ENCODE measurements at places on chromosomes 5 and 9.

DNA sequence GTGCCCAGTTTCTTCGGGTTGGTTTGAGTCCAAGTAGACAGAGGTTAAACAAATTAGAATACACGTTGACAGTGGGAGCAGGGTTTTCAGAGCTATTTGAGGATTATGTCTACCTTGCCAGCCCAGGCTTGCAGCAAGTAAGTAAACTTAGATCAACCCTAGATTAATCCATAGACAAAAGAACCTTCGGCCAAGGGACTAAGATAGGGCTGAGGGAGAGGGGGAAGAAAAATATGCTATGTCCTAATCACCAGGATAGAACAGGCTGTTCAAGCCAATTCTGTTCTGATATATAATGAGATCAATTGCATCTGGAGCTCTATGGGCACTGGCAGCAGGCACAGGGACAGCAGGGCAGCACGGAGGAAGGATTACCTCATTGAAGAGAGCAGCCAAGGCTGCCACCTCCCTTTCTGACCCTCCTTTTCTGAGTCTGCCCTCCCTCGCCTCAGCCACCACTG, 377.7 kb downstream of the PIK3R1 start:
- DNase-seq: no peak

GRCh38 chr9:89920131-89920530, 315.3 kb downstream of the GADD45G start:
- no peak for DNase-seq

DNA sequence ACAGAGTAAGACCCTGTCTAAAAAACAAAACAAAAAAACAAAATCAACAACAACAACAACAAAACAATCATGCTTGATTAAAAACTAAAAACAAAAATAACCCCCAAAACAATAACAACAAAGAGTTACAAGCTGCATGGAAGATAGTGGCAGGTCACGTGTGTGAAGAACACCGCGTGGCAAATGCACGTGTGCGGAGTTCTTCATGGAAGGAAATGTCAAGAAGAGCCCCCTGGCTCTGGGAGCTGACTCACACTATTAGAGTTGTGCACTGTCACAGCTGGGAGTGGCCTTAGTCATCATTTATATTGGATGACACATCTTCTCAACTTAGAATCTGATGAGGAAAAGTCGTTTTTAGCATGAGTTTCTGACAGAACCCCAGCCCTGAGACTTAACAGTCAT, 110.5 kb downstream of the JMY start:
- DNase-seq: no peak

- DNase-seq: no peak
Observed at GRCh38 chr5:127256886-127257597, 33.6 kb upstream of the MEGF10 start.

- DNase-seq: no peak
Observed at GRCh38 chr5:34439601-34440000, 216.5 kb upstream of the RAI14 start.

DNA sequence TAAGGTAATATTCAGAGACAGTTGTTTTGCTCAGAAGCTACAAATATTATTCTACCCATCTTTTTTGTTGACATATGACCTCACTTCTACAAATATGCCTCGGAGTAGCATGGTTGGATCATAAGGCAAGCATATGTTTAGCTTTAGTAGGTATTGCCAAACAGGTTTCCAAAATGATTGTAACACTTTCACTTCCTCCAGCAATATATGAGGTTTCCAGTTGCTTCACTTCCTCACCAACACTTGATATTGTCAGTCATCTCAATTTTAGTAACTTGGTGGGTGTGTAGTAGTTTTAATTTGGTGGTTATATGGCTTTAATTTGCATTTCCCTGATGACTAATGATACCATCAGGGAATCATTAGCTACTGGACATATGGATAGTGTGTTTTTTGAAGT, 46.7 kb downstream of the TNFSF8 start:
- no peak for DNase-seq

DNA sequence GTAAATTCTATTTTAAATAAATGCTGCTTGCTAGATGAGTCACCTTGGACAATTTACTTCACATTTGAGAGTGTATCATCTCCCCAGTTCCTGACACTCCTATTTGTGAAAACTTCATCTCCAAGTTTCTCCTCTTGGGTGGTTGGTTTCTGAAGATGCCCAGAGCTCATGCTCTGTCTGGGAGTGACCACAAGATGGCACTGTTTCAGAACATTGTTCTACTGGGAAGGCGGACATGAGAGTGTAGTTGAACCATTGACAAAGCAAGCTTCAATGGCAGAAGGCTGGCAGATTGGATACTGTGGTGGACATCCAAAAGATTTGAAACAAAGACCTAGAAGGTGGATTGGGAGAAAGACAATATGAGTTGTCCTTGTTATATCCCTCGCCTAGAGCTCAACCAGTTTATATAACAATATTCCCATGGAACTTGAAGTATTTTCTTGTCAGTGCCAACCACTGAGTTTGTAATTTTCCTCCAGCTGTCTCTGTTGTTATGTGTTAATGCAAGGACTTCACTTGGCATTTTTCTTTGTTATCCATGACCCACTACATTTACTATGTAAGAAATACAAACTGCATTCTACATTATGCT, 234.3 kb upstream of the ANKH start:
- no peak for DNase-seq

- DNase-seq: no peak
Observed at GRCh38 chr5:135236228-135236907, 162.7 kb downstream of the MACROH2A1 start.

DNA sequence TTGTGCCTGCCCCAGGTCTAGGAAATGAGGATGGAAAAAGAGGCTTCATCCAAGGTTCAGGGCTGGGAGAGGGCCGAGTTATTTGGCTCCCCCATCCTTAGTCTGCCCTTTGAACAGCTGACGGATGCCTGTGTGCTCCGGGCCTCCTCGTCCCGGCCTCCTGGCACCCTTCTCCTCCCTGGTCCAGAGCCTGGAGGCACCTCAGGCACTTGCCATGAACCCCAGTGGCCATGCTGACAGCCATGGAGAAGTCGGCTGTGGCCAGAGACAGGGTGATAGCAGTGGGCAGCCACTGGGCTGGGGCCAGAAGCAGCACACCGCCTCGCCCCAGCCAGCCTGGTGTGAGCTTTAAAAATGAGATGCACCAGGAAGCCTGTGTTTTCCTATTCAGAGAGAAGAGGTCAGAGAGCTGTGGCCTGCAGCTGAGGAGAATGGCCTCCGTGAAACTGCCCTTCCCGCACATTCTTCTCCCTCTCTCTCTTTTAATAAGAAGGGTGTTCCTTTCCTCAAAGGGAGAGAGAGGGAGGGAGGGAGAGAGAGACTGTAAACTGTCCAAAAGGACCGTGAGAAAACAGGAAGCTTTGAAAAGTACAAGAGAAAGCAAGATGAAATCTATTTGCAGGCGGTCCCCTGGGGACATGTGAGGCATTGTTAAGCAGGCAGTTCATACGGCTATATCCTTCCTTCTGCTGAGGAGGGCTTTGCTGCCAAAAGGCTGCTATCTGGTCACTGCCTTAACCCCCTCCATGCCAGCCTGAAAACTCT, 55.3 kb downstream of the ZNF366 start:
- no peak for DNase-seq

DNA sequence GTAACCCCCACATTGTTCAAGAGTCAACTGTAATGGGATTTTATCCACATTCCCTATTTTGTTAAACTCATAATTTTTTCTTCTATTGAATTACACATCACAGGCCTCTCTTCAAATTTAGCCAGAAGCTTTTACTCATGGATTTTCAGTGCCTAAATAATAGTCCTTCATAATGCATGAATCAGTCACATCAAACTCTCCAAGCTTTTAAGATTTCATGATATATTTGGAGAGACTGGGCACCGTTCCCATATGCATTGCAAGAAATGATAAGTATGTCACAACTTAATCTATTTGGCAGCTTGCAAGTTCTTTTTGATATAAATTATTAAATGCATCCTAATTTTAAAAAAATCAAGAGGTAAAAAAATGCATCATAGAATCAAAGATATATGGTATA, 465.9 kb downstream of the DMAC1 start:
- no peak for DNase-seq

DNA sequence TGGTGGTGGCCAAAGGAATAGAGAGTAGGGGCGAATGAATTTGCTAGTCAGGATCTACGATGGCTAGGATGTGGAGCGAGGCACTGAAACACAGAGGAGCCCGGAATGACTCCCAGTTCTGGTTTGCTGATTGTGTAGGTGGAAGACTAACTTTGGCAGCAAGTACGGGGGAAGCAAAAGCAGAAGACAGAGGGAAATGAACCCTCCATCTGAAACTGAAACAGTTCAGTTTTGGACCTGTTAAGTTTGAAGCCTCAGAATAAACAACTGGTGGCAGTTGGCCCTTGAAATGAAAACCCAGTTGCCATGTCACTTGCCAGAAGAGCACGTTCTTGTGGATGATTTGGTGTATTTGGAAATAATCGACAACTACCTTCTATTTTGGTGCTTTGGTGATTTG, 15.4 kb upstream of the SMIM15 start:
- DNase-seq: no peak

- DNase-seq: no peak
Observed at GRCh38 chr5:150038547-150038946, 38.0 kb downstream of the HMGXB3 start.

DNA sequence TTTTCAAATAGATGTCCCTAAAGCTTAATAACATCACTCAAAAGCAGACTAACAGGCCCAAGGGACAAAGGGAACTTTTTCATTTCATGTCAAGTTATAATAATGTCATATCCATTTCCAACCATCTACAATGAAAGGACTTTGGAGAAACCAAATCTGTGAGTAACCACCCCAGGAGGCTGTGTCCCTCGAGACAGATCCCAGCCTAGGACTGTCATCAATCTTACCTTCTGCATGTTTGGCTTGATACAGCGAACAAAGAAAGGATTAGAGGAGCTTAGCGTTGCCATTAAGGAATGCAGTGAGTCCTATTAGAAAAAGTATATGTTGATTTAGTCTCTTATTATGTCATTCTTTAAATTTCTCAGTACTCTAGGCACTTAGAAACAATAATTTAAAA, 137.8 kb upstream of the RETREG1 start:
- DNase-seq: no peak

- no peak for DNase-seq
Observed at GRCh38 chr5:143214458-143214857, 189.0 kb downstream of the NR3C1 start.

DNA sequence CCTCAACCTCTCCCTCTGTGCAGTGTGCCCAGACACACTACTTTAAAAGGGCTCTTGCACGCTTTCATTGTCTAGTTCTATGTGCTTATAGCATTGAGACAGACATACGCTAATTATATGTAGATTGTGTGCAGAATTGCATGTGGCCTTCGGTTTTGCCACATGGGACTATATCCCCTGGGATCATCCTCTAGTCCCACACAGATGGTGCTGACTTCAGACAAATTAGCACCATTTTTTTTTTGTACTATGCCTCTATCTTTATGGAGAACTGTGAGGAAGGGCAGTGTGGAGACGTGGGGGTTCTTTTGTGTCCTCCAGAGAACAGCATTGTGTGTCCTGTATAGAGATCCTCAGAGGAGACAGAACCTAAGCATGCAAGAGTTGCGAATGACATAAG, 29.3 kb downstream of the PAPPA start:
- DNase-seq: no peak

- DNase-seq: no peak
Observed at GRCh38 chr9:88954066-88954465, 37.2 kb upstream of the S1PR3 start.

DNA sequence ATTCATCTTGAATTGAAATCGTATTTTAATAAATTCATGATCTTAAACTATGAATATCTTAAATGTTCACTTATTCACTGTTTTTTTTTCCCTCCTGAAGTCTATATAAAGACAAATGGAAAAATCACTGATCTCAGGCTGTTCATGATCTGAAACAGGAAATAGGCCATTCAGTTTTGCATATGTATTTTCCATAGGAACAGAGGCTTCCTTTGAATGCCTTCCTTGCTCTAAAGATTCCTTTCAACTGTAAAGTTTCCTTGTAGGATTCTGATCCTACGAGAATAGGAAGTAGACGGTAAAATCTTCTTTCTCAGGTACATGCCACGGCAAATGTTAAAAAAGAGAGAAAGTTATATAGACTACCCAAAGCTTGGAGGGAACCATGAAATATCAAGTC, 194.4 kb upstream of the PPP1R2B start:
- DNase-seq: no peak

DNA sequence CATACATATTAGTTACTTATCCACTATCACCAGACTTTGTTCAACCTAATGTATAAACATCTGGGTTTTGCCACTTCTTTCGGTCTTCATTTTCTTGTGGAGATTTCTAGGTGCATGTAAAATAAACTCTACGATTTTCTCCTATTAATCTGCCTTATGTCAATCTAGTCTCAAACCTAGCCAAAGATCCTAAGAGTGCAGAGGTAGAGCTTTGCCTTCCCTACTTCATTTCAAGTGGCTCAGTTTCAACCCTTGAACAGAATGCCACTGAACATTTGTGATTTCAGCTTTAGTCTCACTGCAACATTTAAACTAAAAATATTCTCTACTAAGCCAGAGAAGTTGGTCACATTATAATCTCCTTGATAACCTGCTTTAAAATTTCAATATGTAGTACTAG, 94.0 kb downstream of the EDIL3 start:
- DNase-seq: no peak

GRCh38 chr9:130212543-130213297, 40.5 kb downstream of the NCS1 start:
- no peak for DNase-seq

GRCh38 chr9:121807823-121808278, 156.4 kb downstream of the DAB2IP start:
- DNase-seq: no peak

GRCh38 chr5:42614509-42614908, 142.1 kb upstream of the CCDC152 start:
- DNase-seq: no peak

- DNase-seq: no peak
Observed at GRCh38 chr5:78638423-78638822, 10.1 kb downstream of the LHFPL2 start.

GRCh38 chr9:134964271-134965055, 46.8 kb upstream of the FCN1 start:
- DNase-seq: no peak

- no peak for DNase-seq
Observed at GRCh38 chr9:126055381-126055985, 271.1 kb upstream of the MVB12B start.

- DNase-seq: no peak
Observed at GRCh38 chr9:113468716-113469448, 5.4 kb downstream of the RGS3 start.

GRCh38 chr5:137374110-137374714, 124.9 kb downstream of the SPOCK1 start:
- no peak for DNase-seq

DNA sequence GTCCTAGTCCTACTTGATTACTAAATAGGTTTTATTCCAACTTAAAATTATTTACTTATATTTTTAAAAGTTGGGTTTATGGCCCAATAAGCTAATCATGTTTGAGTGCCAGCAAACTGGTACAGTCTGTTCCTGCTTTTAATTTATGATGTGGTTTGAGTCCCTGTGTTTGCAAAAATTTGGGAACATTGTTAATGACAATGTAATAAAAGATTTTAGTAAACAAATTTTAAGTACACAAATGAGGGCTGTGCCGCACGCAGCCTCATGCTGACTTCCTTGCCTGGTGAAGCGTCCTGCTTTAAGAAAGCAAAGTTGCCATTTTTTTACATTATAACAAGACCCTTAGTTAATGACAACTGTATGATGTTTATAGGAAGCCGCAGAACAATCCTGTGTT, 96.8 kb upstream of the MAP1B start:
- DNase-seq: no peak

Data from stimulated activated CD8-positive, alpha-beta memory T cell treated with anti-CD3 and anti-CD28 coated beads, Interleukin-7, amount 100 ng/mL, for 24 hours (primary cell).